ENCODE measurements at places on chromosomes 4 and X.

GRCh38 chr4:56551516-56551915, 45.9 kb downstream of the ARL9 start:
- DNase-seq = no peak

DNA sequence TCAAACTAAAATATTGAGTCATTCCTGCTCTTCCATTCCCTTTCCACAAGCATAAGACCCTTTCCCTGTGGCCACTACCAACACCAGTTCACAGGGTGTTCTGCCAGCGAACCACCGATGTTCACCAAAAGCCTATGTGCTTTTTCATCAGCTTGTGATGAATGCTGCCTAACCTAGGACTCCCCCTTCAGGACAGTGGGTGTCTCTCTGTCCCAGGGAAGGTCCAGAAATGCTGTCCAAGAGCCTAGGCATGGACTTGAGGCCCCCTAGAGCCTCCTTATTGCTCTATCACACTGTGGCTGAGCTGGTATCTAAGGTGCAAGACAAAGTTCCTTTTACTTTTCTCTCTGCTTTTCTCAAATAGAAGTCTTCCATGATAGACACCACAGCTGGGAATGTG, 1015.6 kb downstream of the PCDH19 start:
- no peak for DNase-seq

DNA sequence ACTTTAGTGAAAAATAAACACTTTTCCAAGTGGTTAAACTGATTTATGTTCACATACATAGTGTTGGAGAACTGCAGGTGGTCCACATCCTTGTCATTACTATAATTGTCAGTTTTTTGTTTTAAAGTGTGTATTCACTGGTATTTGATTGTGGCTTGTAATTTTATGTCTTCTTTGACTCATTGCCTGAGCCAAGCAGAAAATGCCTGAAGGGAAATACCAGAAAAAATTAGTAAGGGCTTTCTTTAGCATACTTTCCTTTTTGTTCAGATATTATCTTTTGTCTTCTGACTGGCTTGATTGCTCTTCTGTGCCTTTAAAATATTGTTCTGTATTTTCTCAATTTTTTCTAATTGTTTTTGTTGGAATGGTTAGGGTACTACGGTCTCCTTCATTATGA, 981.3 kb downstream of the C4orf33 start:
- no peak for DNase-seq

DNA sequence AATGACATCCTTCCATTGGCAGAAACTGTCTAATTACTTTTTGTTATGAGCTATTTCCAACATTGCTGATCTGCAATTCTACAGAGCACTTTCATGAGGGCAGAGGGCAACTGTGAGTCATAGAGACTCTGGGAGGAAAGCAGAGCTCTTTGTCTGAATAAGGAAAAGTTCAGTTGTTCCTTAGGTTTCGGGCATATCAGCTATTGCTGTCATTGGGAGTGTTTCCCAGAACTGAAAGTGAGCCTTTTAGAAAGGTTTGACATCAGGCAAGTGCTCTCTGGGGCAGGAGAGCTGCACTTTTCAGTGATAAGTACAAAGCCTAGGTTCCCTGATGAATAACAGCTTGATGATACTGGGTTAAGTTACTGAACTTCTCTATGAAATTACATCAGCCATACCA, 119.2 kb upstream of the EDNRA start:
- peak; percentile 50 for DNase-seq

GRCh38 chr4:15755321-15756155, 22.6 kb upstream of the CD38 start:
- peak; percentile 13 for DNase-seq

DNA sequence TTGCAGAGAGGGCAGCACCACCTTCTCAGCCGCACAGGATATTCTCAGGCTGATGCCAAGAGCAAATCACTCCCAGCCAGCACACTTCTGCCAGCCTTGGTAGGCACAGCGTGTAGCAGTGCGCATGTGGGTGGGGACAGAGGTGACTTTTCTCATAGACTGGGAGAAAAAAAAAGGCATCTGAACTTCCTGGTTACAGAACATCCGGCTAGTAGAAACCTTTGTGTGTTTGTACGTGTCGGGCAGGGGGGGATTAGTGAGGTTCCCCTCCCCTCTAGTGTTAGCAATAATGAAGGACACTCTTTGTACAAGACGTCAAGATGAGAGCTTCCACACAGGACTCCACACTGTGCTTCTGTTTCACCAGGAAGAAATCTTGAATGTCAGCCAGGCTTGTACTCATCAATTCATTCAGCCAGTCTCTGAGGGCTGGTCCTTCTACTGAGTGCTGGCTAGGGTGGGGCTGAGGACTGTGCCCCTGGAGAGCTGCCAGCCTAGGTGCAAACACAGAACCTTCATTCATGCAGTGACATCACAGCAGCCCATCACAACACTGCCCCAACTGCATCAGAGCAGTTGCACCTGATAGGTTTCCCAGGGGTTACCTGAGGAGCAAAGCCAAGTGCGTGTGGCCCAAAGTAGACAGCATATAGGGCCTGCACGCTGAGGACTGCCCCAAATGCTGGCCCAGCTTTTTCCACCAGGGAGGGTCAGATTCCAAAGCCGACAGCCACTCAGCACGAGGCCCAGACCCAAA, 34.7 kb downstream of the SLC25A5 start:
- peak; percentile 59 for DNase-seq

- DNase-seq = no peak
These were observed 31.6 kb downstream of the SEPSECS start for GRCh38 chr4:25128671-25129070.

- no peak for DNase-seq
These were observed 120.4 kb downstream of the TMEM164 start for GRCh38 chrX:110123331-110123782.

DNA sequence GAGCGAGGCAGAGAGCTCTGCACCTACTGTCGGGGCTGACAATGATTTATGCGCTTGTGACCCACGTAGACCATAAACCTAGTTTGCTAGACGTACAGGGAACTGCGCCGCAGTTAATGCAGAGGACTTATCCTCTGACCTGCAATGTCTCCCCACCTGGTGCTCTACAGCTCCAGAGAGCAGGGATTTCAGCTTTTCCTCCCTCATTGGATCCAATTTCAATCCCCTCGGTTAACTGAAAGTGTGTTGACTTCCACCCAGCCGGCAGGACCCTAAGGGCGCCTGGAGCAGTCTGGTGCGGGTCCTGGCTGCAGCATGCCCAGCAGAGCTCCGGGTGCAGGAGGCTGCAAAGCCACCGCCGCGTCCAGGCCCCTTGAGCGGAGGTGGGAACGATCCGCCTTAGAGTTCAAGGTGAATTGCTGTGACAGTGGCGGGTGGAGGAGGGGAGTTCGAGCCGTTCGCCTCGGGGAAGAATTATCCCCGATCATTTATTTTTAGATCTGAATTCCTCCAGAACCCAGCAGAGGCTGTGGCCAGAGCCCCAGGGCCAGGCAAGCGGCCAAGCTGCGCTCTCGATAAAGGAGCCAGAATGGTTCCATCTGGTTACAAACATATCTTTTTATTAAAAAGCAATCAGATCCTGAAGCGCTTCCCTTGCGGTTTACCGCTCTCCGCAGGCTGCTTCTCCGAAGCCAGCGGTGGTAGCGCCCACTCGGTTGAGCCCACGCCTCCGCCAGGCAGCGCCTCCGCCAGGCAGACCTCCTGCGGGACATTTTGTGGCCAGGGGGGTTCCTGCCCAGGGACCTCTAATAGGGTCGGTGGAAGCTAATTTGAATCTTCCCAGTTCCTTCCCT, 66.0 kb downstream of the FBXO8 start:
- peak; percentile 65 for DNase-seq

DNA sequence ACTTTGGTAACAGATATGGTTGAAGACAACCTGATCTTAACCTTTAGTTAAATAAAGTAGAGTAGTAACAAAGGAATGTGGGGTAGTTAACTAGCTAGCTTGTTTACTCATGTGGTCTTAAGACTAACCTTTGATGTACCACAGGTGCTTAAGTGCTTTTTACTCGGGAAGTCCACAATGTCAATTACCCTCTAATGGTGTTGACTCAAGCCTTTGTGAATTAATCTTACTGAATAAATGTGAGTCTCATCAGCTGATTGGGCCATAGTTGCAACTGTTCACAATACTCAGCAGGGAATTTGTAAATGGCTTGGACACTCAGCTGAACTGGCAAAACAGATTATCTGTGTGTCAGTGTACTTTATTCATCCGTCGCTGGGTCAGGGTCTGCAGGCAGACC, 119.0 kb upstream of the UGT8 start:
- no peak for DNase-seq

DNA sequence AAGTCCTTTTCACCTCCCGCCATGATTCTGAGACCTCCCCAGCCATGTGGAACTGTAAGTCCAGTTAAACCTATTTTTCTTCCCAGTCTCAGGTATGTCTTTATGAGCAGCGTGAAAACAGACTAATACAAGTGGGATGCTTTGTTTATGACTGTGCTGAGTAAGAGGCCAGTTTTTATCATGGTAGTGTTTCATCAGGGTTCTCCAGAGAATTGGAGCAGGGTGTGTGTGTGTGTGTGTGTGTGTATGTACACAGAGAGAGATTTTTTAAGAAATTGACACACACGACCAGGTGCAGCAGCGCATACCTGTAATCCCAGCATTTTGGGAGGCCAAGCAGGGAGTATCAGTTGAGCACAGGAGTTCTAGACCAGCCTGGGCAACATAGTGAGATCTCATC, 34.6 kb upstream of the SLC2A9 start:
- DNase-seq = no peak

DNA sequence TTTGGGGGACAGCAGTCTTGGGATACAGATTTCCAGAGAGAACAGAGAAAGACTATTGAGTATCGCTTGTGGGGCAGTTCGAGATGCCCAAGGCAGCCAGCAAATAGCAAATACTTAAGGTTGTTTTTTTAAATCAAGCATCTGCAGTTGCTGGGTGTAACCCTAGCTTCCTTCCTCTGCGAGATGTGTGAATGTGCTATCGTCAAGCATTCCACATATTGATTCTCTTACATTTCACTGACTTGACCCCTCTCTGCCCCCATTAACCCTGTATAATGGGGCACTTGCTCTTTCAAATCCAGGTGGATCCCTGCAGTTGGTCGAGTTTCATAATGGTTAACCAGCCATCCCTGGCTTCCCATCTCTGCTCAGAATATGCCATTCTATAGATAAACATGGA, 23.5 kb downstream of the KCNE5 start:
- no peak for DNase-seq

GRCh38 chr4:100190643-100191600, 654 bp upstream of the DDIT4L start:
- DNase-seq = peak; percentile 43

GRCh38 chrX:70338290-70338689, 48.4 kb downstream of the KIF4A start:
- DNase-seq = no peak

DNA sequence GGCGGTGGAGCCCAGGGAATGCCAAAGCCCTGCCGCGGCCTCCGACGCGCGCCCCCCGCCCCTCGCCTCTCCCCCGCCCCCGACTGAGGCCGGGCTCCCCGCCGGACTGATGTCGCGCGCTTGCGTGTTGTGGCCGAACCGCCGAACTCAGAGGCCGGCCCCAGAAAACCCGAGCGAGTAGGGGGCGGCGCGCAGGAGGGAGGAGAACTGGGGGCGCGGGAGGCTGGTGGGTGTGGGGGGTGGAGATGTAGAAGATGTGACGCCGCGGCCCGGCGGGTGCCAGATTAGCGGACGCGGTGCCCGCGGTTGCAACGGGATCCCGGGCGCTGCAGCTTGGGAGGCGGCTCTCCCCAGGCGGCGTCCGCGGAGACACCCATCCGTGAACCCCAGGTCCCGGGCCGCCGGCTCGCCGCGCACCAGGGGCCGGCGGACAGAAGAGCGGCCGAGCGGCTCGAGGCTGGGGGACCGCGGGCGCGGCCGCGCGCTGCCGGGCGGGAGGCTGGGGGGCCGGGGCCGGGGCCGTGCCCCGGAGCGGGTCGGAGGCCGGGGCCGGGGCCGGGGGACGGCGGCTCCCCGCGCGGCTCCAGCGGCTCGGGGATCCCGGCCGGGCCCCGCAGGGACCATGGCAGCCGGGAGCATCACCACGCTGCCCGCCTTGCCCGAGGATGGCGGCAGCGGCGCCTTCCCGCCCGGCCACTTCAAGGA, at the start of gene FGF2:
FGF2 (plus strand) TSS at position 279 of the 705 bp plus-strand sequence; CDS start at position 623, 344 bp downstream.
- peak; percentile 85 for DNase-seq

DNA sequence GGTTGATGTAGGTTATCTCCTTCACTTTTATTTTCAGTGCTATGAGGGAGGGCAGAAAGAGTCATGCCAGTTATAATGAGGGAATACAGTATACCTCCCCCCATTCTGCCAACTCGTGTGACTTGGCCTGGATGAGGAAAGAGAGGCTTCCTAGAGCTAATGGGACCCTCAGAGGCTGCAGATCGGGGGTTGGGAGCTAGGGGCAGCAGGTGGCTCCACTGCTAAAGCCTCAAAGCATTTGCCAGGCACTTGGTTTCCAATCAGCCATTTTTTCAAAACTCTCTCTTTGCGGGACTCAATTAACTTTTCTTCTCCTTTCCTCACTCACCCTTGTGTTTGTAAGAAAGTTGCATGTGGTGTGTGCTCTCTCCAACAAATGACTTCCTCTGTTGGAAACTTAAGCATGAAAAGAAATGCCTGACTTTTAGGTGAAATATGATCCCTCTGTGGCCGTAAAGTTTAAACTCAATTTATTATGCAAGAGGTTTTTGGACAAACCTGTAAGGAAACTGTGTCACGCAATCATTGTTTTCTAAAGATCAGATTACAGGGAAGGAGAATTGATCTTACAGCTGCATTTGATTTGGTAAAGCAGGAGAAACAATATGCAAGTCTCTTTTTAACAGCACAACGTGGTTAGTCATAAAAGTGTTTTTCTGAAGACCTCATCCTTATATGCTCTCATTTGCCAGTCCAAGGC, 7.0 kb downstream of the SFRP2 start:
- peak; percentile 80 for DNase-seq

- peak; percentile 60 for DNase-seq
These were observed 67.6 kb downstream of the ENPEP start for GRCh38 chr4:110543577-110543976.

GRCh38 chr4:120007191-120007871, 59.3 kb downstream of the MAD2L1 start:
- DNase-seq = peak; percentile 91

GRCh38 chr4:3369781-3370674, 71.7 kb upstream of the HGFAC start:
- DNase-seq = peak; percentile 95
